ENCODE measurements at places on chromosomes 5 and 9.

DNA sequence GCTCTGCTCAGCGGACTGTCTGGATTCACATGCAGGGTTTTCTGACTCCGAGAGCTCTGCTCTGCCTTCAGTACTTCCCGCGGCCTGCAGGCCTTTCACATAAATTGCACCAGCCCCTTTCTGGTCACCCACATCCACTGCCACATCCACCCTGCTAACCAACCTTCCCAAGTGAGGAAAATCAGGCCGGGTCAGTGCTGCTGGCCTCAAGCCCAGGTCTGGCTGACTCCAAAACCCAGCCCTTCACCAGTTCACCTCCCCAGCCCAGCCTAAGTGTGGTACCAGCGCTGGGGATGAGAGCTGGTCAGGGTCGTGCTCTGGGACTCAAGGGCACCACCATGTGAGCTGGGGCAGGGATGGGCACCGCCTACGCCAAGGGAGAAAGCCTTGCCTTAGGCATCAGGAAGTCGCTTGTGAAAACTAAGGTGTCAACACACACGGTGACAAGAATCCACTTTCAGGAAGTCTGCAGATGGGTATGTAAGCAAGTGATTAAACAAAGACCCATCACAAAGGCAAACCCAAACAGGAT lies 12.3 kb downstream of the LMAN2 start:
- DNase-seq: no peak

GRCh38 chr5:129377504-129377903 lies 82.6 kb upstream of the ADAMTS19 start:
- DNase-seq: no peak

GRCh38 chr5:7015586-7016256 lies 302.5 kb downstream of the TENT4A start:
- DNase-seq: no peak

- no peak for DNase-seq
Measured at GRCh38 chr5:63524281-63524680, 438.0 kb downstream of the HTR1A start.

DNA sequence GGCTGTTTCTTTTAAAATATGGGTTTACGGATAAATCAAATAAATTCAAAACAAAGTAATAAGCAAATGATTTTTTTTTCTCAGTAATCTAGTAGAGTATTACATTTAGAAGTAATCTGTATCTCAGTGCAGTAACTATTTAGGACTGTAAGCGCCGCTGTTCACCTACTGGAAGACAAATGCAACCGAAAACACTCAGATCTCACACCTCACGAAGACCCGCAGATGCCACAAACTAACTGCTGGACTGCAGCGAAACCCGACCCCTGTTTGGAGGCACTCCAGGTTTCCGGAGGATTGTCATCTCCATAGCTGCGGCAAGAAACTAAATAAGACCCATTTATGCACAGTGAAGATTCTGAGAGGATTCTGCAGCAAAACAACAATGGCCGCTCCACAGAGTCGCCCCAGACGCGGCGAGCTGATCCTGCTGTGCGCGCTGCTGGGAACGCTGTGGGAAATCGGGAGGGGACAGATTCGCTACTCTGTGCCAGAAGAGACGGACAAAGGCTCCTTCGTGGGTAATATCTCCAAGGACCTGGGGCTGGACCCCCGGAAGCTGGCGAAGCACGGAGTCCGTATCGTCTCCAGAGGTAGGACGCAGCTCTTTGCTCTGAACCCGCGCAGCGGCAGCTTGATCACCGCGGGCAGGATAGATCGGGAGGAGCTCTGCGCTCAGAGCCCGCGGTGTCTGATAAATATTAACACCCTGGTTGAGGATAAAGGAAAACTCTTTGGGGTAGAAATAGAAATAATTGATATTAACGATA lies at the start of gene PCDHGA8:
Gene PCDHGA8, plus strand, starts transcription at position 205 of the 770 bp plus-strand sequence. Its CDS starts 181 bp downstream, at position 386.
- no peak for DNase-seq

DNA sequence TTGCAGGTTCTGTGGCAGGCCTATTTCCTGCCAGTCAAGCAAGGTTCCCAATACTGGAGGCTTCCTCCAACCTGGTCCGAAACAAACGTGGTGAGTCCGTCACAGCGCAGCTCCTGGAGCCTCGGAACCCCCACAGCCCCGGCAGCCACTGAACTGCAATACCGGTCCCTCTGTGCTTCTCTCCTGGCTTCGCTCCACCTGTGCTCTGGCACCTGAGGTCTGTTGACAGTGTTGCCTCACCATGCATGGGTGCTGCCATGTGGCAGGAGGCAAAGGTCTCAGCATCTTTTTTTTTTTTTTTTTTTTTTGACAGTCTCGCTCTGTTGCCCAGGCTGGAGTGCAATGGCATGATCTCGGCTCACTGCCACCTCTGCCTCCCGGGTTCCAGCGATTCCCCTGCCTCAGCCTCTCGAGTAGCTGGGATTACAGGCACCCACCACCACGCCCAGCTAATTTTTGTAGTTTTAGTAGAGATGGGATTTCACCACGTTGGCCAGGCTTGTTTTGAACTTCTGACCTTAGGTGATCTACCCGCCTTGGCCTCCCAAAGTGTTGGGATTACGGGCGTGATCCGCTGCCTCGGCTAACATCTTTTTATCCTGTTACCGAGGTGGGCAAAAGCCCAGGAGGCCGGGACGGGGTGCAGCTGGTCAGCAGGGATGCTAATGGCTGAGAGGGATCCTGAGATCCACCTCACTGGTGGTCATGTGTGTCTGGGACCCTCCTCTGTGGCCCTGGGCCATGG lies 57.1 kb upstream of the RNU6ATAC start:
- DNase-seq: no peak

GRCh38 chr5:154937718-154938466 lies at the start of gene GEMIN5:
TSS of gene GEMIN5 (minus strand) at chr5:154938211. CDS start at chr5:154938133, 78 bp downstream.
- peak; percentile 78 for DNase-seq

- DNase-seq: no peak
Measured at GRCh38 chr5:128674837-128675446, 136.9 kb upstream of the FBN2 start.

- no peak for DNase-seq
Measured at GRCh38 chr5:166257661-166258060, 2033.8 kb upstream of the WWC1 start.

DNA sequence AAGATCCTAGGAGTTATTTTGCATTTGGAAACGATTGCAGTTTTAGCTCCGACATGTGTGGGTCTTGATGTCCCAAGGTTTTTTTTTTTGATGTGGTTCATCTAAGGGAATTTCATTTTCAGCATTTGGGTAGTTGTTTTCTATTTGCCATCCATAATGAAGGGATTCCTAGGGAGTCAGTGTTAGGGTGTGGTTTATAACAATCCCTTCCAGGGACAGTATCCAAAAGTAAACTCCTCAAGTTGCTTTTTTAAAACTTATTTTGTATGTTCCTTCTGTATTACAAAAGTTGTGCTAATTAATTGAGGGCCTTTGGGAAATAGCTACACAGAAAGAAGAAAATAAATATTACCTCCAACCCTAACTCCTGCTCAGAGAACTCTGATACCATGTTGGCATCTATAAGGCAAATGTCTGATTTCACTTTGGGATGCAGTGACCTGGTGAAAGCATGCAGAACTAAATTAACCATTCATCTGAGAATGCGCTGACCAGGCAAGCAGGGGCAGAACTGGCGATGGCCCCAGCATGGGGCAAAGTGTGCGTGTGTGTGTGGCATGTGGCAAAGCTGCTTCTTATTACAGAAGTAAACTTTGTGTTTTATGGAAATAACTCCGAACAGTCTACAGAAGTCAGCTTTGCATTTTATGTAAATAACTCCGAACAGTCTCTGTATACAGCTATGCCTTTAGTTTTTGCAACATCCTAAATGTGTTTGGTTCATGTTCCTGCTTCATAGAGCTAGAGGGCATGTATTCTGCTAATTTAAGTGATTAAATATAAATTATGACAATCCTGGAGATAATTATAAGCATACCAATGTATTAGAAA lies 237.2 kb downstream of the TRPM3 start:
- no peak for DNase-seq

DNA sequence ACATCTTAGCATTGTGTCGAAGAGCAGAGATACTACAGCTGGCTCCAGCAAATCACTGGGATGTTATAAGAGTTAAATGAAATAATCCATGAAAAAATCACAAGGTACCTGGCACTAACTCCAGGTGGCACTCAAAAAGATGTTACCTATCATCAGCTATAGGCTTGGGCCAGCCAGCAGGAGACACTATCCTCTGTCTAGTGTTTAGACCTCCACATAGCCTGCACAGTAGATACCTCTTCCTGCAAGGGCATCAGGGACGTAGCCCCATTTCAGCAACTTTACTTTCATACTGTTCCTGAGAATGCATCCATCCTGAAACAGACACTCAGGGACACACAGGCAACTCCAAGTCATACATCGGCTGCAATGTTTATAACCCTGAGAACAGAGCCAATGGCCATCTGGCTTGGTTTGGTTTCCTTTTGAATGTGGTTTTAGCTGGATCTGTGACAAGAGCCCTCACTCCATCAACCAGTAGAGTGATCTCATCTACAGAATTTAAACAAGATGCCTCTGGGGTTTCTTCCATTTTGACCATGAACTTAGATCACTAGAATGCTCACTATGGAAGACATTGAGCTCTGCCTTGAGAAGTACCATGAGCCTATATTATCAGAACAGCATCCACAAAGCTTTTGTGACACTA lies 69.9 kb downstream of the TLE1 start:
- no peak for DNase-seq

DNA sequence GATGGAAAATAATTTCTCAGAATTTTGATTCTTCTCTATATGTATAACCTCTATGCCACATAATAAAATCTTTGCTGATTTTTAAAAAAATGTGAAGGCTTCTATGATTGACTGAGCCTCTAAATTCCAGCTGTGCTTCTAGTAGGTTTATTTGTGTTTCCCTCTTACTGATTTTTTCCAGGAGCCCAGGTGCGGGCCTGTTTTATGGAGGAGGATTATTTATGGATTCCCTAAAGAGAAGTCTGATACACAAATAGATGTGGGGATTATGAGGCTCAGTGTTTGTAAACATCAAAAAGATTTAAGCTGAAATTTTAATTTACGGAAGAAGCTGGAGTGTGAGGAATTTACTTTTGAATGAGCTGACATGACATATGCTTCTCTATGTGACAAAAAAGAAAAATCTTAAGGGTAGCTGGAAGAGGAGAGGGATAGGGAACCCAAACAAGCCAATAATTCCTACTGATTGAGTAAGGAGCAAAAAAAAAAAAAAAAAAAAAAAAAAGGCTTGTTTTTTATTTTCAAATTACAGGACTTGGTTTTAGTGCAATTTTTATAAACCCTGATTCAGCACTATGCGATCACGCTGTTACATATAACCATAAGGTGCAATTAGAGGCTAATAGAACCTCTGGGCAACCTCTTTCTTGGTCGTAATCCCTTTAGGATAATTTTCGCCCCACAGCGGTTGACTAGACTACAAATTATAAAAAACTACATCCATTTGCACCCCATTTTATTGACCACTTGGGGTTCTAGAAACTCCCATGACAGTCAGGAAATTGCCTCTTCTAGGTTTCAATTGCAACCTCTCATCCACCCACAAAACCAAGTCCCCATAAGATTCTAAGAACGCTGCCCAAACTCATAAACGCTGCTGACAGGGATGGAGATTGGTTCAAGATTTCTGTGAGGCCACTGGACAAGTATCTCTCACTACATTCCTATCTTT lies 44.4 kb upstream of the RAI14 start:
- no peak for DNase-seq
